ENCODE measurements at places on chromosomes 13 and 19.
A peak's percentile ranks its signal among the peaks of the same experiment; 100 is the strongest.

GRCh38 chr19:39479916-39480315 is 722 bp upstream of the TIMM50 start:
- DNase-seq = no peak

DNA sequence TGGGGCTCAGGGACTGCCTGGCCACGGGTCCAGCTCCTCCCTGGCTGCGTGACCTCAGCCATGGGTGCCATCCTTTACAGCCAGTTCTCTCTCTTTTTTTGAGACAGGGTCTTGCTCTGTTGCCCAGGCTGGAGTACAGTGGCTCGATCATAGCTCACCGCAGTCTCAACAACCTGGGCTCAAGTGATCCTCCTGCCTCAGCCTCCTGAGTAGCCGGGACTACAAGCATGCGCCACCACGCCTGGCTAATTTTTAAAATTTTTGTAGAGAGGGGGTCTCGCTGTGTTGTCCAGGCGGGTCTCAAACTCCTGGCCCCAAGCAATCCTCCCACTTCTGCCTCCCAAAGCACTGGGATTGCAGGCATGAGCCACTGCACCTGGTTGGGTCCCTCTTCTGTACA is 75.4 kb downstream of the PTPRS start:
- DNase-seq = no peak

DNA sequence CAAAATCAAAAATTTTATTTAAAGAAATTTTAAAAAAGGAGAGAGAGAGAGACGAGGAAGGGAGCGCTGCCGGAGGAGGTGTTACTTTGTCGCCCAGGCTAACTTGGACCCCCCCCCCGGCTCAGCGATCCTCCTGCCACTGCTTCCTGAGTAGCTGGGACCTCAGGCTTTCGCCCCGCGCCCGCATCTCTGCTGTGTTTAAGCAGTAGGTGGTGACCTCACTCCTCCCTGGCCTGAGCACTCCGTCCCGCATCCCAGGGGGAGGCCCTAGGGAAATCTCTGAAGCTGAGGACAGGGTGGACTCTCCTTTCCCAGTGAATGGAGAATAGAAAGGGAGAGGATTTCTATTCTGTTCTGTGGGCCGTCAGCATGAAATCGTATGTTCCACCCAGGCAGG is 485 bp upstream of the ZNF845 start:
- no peak for DNase-seq

GRCh38 chr19:21164541-21164940 is 22.7 kb downstream of the ZNF431 start:
- no peak for DNase-seq

DNA sequence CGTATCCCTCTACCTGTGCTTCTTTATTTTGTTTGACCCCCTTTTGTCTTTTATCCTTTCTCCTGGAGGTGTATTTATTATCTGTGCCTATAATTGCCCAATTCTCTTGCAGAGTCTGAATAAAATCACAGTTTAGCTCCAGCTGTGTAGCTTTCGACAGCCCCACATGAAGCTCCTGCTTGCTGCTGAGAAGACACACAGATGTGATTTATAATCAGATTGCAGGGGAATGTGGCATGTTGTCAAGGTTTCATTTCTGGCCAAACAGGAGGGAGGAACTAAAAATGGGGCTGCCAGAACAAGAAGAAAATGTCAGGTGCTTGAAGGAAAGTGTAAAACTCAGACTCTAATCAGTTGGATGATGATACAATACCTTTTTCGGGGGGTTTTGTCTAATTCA is 22.7 kb downstream of the CCNA1 start:
- DNase-seq = no peak

- no peak for DNase-seq
Measured at GRCh38 chr13:40255551-40255950, 410.9 kb downstream of the FOXO1 start.

DNA sequence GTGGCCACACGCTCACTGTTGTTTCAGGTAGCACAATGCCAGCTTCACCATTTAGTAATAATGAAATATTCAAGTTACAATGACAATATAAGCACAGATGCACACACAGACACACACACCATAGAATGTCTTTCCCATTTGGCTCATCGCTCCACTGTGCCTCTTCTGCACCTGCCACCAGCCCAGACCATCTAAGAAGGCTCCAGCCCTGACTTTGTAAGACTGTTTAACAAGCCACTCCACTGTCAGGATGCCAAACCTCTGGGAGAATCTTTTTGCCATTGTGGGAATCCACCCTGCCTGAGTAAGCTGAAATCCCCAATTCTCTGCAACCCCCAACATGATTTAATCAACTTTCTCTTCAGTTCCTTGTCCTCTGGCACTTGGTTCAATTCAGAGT is 60.6 kb downstream of the LHFPL6 start:
- DNase-seq = no peak

GRCh38 chr13:112734696-112735547 is 45.1 kb downstream of the ATP11A start:
- DNase-seq = no peak

GRCh38 chr19:4722671-4723594 is 709 bp downstream of the DPP9 start:
- DNase-seq = peak; percentile 9

DNA sequence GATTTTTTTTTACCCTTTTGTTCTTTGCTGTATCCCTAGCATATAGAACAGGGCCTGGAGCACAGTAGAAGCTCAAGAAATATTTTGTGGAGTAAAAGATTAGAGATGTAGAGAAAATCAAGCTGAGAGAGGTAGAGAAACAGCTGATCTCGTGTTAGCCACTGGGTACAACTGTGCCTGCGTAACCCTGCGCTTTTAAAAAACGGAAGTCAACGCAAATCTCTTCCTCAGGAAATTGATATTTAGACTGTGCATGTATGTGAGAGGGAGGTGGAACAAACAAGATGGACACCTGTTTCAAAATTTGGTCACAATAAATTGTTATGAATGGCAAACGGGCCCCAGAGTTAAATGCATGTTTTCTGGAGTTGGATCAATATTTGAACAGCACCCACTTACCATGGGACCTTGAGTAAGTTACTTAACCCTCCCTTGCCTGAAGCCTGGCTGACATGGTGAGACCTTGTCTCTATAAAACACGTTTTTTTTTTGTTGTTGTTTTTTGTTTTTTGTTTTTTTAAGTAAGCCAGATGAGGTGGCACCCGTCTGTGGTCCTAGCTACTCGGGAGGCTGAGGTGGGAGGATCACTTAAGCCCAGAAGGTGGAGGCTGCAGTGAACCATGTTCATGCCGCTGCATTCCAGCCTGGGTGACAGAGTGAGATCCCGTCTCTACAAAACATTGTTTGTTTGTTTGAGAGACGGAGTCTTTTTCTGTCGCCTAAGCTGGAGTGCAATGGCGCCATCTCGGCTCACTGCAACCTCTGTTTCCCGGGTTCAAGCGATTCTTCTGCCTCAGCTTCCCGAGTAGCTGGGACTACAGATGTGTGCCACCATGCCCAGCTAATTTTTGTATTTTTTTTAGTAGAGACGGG is 3.3 kb upstream of the EPOR start:
- peak; percentile 12 for DNase-seq

DNA sequence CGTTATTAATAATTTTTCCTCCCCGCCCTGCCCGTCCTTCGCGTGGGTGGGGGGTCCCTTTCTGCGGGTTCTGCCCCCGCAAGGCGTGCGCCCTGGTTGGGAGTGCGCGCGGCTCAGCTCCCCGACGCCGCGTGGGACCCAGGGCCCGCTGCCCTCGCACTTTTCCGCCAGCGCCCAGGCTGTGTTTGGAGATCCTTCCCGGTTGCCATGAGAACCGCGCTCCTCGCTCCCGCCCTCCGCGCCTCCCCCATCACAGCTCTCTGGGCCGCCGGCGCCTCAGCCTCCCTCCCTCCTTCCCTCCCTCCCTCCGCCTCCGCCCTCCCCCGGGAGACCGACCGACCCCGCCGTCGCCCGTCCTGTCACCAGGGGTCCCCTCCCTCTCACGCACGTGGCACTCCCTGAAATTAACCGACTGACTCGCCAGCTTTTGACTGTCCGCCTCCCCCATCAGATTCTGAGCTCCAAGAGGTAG is 2.4 kb upstream of the SSBP4 start:
- peak; percentile 82 for DNase-seq
